ENCODE measurements at places on chromosomes 16 and 17.
A peak's percentile ranks its signal among the peaks of the same experiment; 100 is the strongest.

- DNase-seq: no peak
Observed at GRCh38 chr16:83031524-83031923, 404.8 kb downstream of the CDH13 start.

DNA sequence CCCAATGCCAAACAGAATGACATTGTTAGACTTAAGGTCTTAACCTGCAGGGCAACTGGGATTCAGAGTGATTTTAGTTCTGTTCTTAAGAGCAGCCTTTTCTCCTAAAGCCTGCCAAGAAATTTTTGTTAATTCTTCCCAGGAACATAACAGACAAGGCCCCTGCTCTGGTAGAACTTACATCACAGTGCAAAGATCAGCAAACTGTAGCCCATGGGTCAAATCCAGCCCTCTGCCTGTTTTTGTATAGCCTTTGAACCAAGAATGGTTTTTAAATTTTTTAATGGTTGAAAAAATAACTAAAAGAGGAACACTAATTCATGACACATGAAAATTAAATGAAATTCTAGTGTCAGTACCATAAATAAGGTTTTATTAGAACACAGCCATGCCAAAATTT is 3.8 kb downstream of the ACSM3 start:
- no peak for DNase-seq

DNA sequence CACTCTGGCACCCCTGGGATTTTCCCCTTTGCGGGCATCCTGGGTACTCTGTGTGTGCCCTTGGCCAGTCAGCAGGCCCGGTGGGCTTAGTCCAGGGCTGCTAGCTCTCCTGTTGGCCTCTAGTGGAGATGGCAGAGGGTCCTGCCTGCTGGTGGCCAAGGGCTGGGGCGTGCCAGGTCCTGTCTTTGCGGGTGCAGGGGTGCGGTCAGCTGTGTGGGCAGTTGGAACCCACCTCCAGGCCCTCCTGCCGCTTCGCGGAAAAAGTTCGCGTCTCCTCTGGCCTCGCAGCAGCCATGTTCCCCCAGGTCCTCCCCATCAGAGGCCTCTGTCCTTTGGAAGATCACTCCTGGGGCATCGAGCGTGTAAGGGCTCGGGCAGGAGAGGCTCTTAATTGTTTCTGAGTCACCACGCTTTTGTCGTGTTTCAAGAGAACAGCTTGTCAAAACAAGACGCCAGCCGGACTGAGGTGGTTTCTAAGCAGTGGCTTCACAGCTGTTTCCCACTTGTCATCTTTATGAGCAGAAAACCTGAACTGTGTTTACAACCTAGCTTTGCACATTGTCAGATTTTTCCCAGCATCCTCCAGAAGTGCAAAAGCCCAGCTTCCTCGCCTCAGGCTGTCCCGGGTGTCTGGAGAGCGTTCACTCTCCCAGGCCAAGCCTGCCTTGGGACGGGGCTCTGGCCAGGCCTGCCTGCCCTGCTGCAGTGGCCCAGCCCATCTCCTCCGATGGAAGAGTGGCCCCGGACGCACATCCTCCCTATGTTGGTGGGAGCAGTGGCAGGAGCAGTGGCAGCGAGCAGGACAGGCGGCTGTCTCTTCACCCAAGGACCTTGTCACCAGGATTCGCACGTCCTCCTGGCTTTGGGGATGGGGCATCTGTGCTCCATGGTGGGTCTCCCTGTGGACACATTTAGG is 5.0 kb upstream of the DNASE1L2 start:
- no peak for DNase-seq

- no peak for DNase-seq
Observed at GRCh38 chr17:16999931-17000625, 28.2 kb upstream of the TNFRSF13B start.

- no peak for DNase-seq
Observed at GRCh38 chr16:88977018-88977811, at the start of gene CBFA2T3. Gene CBFA2T3, minus strand, starts transcription at chr16:88977207. Its CDS starts 400 bp downstream, at chr16:88976807.

DNA sequence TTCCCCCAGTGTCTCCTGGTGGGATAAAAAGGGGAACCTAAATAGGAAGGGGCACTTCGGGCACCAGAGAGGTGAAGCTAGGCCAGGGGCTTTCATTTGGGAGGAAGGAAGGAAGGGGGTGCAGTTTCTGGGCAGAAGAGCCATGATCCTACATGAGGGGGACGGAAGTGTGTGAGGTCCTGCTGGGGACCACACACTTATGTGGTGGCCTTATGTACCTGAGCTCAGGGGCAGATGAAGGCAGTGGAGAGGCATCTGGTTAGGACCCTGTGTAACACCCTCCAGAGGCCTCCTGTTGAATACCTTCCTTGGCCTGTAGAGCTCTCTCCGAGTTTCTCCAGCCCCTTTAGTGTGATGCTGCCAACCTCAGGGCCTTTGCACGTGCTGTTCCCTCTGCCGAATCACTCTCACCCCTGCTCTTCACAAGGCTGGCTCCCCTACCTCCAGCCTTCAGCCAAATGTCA is 21.2 kb downstream of the IGFBP4 start:
- no peak for DNase-seq

DNA sequence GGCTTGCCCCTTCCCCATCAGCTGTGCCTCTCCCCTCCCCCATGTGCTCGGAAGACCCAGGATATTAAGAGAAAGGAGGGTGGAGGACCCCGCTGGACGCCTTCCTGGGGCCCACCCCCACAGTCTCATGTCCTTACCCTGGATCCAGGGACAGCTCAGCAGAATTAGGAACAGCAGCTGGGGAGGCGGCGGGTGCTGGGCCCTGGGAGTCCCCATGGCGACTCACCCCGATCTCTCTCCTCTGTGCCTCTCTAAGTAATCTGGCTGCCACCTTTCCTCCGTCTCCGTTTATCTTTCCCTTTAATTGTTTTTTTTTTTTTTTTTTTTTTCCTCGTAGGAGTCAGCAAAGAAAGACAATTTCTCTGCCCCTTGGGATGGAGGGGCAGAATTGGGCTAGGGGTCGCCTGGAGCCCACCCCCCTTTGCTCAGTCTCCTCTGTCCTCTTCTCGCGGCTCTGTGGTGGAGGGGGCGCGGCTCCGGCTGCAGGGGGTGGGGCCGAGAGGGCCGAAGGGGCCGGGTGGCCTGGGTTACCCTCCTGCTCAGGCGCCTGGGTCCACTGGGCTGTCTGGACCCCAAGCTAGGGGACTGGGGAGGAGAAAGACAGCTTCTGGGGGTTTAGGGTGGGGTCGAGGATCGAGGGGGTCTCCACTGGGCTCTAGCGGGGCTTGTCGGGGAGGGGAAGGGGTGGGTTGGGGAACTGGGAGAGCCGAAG is 390 bp downstream of the SEZ6L2 start:
- DNase-seq: no peak

DNA sequence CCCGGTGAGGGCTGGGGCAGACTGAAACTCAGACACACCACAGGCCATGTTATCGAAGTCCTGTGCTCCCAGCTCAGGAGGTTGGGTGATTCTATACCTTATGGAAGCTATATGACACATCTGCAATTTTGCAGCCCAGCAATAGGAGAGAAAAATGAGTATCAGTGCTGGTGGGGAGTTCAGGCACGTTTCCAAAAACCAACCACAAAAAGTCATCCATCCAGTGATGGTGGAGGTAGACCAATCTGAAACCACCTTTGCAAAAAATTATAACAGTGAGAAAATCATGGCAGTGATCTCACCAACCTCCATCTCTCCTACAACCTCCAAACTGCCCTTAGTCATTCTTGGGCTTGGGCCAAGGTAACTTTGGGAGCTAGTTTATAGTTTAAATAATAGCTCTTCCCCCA is 327.9 kb downstream of the SLC39A11 start:
- DNase-seq: no peak

- DNase-seq: no peak
Observed at GRCh38 chr17:37256627-37257026, 119.2 kb upstream of the C17orf78 start.

DNA sequence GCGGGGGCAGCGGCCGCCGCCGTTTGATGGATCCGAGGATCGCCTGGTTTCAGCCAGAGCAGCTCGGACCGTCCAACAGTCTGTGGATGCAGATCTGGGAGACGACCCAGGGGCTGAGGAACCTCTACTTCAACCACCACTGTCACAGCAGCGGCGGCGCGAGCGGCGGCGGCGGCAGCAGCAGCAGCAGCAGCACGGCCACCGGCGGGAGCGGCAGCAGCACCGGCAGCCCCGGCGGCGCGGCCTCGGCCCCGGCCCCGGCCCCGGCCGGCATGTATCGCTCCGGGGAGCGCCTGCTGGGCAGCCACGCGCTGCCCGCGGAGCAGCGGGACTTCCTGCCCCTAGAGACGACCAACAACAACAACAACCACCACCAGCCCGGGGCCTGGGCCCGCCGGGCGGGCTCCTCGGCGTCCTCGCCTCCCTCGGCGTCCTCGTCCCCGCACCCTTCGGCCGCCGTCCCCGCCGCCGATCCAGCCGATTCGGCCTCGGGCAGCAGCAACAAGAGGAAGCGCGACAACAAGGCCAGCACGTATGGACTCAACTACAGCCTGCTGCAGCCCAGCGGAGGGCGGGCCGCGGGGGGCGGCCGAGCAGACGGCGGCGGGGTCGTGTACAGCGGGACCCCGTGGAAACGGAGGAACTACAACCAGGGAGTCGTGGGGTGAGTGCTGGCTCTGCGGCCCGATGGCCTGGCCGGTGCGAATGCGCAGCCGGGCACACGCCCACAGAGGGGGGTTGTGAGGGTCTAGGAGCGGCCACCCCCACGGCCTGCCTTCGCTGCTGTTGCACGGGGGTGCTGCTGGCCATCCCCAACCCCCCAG is 702 bp downstream of the TENT4B start:
- DNase-seq: no peak

DNA sequence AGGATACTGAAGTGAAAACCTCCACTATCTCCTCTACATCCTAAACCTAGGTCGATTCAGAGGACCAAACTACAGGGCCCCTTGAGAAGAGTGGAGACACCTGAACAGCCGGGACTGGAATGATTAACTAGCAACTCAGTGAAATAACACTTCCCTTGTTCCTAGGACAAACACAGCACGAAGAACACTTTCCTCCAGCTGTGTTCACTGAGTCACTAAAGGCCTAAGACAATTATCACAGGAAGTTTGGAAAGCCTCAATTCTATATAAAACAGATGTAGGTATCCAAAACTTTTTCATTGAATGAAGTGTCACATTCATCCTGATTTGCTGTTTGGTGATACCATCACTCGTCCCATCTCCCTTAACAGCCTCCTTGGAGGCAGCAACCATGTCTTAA is 15.5 kb upstream of the CUEDC1 start:
- DNase-seq: no peak

- no peak for DNase-seq
Observed at GRCh38 chr16:78599271-78599670, 499.8 kb downstream of the WWOX start.

- DNase-seq: no peak
Observed at GRCh38 chr17:44353672-44354331, 8.7 kb downstream of the GRN start.

DNA sequence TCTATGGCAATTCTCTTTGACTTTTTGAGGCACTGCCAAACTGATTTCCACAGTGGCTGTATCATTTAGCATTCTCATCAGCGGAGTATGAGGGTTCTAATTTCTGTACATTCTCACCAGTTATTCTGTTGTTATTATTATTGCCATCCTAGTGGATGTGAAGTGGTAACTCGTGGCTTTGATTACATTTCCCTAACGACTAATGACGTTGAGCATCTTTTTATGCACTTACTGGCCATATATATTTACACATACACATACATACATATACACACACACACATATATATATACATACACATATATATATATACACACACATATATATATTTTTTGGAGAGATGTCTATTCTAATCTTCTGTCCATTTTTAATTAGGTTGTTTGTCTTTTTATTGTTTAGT is 3.7 kb upstream of the MLYCD start:
- DNase-seq: no peak

GRCh38 chr16:85002608-85003007 is 8.7 kb downstream of the ZDHHC7 start:
- DNase-seq: no peak

- DNase-seq: no peak
Observed at GRCh38 chr17:31902693-31903092, 1.2 kb upstream of the UTP6 start.

- DNase-seq: no peak
Observed at GRCh38 chr17:9859781-9860180, 34.1 kb downstream of the GLP2R start.

DNA sequence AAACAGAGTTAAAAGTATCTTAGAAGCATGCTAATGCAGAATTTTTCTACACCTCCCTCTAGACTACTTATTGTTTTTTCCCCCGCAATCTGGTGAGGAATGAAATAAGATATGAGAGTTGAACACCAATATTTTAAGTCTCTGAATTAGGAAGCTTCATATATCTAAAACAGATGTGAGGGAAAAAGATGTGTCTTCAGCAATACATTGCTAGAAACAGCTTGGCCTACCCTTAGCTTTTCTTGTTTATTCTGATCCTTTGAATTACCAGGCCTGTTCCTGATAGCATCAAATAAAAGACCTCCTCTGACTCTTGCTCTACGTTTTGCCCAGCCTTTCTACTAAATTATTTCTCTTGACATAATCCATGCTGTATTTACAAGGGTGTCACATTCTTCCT is 221.8 kb downstream of the CDH11 start:
- no peak for DNase-seq

DNA sequence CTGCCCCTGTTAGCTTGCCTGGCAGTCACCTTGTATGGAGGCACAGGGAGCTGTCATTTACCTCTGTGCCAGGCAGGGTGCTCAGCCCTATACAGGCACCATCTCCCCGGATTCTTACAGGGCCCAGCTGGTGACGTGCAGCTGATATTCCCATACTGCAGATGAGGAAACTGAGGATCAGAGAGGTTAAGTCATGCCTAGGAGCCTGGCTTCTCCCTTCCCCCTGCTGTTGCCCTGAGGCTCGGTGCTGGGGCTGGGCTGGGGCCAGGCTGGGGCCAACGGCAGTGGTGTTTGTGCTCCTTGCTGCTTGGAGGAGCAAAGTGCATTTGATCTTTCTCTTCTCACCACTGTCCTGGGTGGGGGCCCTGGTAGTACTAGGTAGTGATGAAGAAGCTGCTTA is 54.7 kb upstream of the IL34 start:
- DNase-seq: no peak

GRCh38 chr16:71387045-71387871 is 28.7 kb downstream of the CALB2 start:
- peak; percentile 68 for DNase-seq

- DNase-seq: no peak
Observed at GRCh38 chr16:86363057-86363490, 147.3 kb upstream of the FOXF1 start.

DNA sequence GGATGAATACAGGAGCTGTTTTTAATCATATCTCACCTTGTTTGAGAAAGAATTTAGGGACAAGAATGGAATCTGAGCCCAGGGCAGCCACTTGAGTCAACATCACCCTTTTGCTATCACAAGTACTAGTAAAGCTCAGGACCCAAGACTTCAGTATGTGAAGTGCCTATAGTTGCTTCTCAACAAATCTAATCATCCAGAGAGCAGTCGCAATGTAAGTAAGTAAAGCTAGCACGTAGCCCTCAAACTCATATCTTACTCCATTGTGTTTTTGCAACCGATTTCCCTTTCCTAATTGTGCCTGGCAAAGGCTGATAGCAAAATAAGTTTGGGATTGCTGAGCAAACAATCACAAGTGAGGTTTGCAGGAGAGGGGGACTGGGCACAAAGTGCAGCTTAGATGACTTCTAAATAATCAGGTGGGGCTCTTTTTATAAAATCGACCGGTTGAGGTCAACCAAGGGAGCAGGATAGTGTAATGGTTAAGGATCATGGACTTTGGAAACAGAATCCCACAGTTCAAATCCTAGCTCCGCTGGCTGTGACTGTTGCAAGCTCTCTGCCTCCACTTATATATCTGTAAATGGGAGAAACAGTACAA is 13.0 kb downstream of the TOB1 start:
- no peak for DNase-seq

GRCh38 chr16:87470332-87470731 is 22.5 kb downstream of the ZCCHC14 start:
- no peak for DNase-seq

All from iPS DF 19.7 (cell line).